ENCODE measurements at places on chromosomes 4 and X. TPM values are rescaled to one million over a fixed set of nuclear protein-coding genes. Genes with fewer than 3 reads are reported as not detected.

DNA sequence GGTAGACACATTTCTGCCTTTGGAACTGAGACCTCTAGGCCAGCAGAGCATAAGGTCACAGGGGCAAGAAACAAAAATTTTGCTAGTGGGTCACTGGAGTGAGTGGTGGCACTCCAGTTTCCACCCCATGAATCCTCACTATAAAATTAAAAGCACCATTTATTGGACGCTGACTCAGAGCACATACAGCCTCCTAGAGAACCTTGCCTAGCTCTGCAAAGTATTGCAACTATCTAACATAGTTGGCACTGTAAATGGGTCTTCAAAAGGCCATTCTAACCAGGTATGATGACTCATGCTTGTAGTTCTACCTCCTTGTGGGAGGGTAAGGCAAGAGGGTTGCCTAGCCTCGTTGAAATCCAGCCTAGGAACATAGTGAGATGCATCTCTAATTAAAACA, 25.1 kb downstream of the RRAGB start:
- H3K27ac ChIP-seq, result no peak overlapping the region
- H3K4me1 ChIP-seq, result no peaks in the 10 kb centered on the region
- H3K4me3 ChIP-seq, result no peak overlapping the region
- H3K27me3 ChIP-seq, result no peaks in the 10 kb centered on the region
- peaks cover 24% of the 10 kb centered on the region for H3K36me3 ChIP-seq

DNA sequence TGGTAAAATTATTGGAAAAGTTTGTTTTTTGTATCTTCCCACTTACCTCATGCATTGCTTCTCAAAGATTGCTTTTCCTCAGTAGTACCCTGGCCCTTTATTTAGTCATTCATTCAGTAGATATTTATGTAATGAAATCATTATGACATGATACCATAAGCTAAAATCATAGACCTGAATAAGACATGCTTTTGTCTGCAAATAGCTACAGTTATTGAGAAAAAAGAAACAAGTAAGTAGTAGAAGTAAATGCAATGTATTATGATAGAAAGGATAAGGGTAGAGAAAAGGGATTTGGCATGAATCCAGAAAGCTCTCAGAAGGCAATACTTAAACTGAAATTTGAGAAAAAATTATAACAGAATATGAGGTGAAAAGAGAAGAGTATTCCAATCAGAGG, 352.5 kb downstream of the GPM6A start:
- no peak overlapping the region for H3K27ac ChIP-seq
- no peak for DNase-seq
- no peaks in the 10 kb centered on the region for H3K36me3 ChIP-seq
- no peaks in the 10 kb centered on the region for H3K27me3 ChIP-seq
- H3K4me1 ChIP-seq, result no peaks in the 10 kb centered on the region

The FAT1 gene
- total RNA-seq, result 130 TPM

DNA sequence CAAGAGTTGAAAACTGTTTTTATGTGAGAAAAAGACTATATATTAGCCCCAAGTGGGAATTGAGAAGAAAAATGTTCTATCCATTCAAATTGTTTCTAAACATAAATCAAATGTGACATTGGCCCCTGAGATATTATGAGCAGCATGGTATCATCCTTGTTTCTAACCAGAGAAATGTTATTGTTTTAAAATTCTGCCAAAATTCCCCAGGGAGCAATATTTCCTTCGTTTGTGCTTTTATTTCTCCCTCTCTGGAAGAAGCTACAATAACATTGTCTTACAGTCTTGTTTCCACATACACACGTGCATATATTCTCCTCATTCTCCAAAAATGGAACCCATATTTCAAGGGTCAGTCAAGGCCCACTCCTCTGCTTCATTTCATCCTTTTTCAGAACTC, 46.7 kb downstream of the MAGEB17 start:
- H3K36me3 ChIP-seq, result no peaks in the 10 kb centered on the region
- no peaks in the 10 kb centered on the region for H3K4me1 ChIP-seq
- no peak overlapping the region for H3K27ac ChIP-seq
- DNase-seq, result no peak
- H3K4me3 ChIP-seq, result no peak overlapping the region
- H3K27me3 ChIP-seq, result no peaks in the 10 kb centered on the region

DNA sequence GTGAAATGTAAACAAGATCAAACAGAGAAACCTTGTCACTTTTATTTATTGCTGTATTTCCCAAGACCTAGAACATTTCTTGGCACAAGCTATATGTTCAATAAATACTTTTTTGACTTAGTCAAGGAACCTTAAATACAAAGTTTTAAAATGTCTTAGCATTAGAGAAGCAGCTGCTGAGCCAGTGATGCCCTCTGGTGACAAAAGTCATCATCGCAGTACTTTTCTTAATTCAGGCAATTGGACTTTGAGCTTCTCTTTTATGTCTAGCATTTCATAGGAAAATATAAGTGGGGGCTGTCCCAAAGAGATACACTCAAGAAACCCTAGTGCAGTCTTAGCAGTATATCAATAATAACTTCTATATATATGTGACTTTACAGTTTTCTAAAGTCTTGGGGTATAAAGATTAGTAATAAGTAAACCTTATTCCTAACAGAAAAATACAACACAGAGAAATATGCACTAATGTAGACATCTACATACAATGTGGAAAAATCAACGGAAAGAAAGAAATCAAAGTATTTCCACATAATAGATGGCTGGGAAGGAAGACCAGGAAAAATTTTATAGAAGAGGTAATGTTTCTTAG, 118.4 kb downstream of the DTHD1 start:
- no peak overlapping the region for H3K4me3 ChIP-seq
- H3K27me3 ChIP-seq, result peaks cover 2% of the 10 kb centered on the region
- DNase-seq, result peak; percentile 26
- no peaks in the 10 kb centered on the region for H3K4me1 ChIP-seq
- no peaks in the 10 kb centered on the region for H3K36me3 ChIP-seq

DNA sequence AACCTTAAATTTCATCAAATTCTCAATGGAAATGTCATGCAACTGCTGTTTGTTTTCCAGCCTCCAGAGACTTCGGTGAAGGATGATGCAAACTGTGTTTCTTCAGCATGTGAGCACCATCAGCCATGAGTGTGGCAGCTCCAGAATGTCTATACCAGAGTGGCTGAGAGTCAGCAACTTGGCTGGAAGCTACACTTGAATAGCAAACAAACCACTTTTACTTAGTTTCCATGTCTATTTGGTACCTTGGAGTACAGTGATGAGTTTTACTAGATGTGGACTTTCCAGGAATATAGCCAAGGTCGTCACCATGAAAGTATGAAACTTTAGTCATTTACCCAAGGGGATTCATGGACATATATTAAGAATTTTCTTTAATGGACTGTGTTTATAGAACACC, 4.3 kb upstream of the IL21 start:
- no peak overlapping the region for H3K4me3 ChIP-seq
- H3K36me3 ChIP-seq, result no peaks in the 10 kb centered on the region
- H3K27me3 ChIP-seq, result no peaks in the 10 kb centered on the region
- H3K4me1 ChIP-seq, result no peaks in the 10 kb centered on the region
- no peak for DNase-seq

The GLRA3 gene
- total RNA-seq, result not detected
